ENCODE measurements at places on chromosomes 12 and 14.
A peak's percentile ranks its signal among the peaks of the same experiment; 100 is the strongest.

GRCh38 chr14:65045709-65046108 lies 56.6 kb downstream of the MAX start:
- no peak for DNase-seq

- no peak for DNase-seq
Observed at GRCh38 chr14:95489214-95490137, 27.0 kb downstream of the SYNE3 start.

DNA sequence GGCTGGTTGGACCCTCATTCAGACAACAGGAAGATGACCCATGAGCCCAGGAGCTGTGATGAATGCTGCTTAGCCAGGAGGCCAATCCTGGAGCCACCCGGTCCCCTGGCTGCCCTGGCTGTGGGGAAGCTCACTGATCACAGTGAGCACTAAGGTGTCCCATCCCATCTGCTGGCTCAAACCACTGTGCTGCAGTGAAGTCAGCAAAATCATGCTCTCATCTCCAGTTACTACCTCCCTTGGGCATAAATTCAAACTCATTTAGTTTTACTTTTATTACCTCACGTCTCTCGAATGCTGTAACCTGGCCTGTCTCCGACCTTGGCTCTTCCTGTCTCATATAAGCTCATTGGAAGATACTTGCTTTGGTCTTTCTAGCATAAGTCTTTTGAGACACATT lies 112.4 kb downstream of the APAF1 start:
- DNase-seq, result no peak

- DNase-seq, result no peak
Observed at GRCh38 chr12:56769868-56770267, 6.7 kb downstream of the HSD17B6 start.

DNA sequence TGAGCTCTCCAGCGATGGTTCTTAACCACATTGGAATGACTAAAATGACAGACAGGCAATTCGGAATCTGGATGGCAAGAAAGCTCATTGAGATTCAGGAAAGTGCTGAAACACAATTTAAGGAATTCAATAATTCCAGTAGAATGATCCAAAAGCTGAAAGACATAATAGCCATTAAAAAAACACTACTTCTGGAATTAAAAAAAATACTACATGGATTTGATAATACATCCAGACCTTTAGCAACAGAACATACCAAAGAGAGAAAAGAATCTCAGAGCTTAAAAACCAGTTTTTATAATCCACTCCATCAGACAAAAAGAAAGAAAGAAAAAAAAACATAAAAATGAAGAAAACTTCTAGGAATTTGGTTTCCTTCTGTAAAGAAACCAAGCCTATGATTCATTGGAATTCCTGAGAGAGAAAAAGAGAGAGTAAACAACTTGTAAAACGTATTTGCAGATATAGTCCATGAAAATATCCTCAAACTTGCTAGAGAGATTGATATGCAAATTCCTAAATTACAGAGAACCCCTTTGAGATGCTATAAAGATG lies 52.8 kb downstream of the SLCO1B1 start:
- DNase-seq, result no peak

DNA sequence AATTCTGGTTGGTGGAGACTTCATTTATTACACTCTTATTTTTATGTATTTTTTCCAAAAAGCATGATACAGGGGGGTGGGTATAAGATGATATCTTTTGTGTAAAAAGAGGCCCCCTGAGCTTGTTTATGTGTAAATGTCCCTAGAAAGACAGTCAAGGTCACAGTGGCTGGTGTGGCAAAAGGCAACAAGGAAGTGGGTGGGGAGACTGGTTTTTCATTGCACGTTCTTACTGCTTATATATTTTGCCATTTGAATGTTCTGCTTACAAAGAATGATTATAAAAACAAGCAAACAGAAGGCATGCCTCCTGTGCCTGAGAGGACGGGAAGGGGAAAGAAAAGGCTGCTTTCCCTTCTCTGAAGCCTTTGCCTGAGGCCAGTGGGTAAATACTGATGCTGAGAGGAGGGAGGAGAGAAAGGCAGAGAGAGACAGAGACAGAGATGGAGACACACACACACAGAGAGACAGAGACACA lies 24.1 kb upstream of the ADIPOR2 start:
- no peak for DNase-seq

DNA sequence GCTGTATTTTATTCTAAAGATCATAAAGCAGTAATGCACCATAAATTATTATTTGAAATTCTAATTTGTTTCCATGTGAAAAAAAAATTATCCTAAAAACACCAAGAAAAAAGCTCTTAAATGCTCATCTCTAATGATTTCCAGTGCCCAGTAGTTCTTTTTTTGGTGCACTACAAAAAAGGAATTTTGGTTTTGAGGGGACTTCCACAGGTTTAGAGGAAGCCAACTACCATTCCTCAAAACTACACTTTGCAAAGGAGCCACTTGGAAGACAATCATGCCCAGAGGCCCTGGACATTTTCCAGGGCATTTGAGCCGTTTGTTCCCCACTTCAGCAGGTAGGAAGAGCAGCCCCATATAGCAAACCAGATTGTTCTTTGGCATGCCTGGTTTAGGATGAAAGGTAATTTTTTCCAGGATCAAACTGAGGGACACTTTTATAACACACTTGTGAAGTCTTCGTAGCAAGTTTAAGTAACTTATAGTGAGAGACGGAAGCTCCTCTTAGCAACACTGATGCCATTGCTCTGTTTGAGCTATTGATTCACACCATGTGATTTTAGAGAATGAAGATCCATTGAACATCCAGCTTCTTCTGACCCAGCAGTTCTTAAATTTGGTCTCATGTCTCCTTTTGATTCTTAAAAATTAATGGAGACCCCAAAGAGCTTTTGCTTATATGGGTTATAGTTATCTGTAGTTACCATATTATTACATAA lies 187.9 kb downstream of the ETV6 start:
- DNase-seq, result no peak

- no peak for DNase-seq
Observed at GRCh38 chr12:90593596-90594295, 361.2 kb downstream of the CCER1 start.

- no peak for DNase-seq
Observed at GRCh38 chr12:105355752-105356151, 25.3 kb downstream of the C12orf75 start.

- no peak for DNase-seq
Observed at GRCh38 chr12:65903691-65904383, 79.6 kb downstream of the HMGA2 start.

- DNase-seq, result peak; percentile 98
Observed at GRCh38 chr14:100717386-100717785, 9.3 kb upstream of the DLK1 start.

- DNase-seq, result no peak
Observed at GRCh38 chr12:111436266-111436665, 30.5 kb downstream of the SH2B3 start.

DNA sequence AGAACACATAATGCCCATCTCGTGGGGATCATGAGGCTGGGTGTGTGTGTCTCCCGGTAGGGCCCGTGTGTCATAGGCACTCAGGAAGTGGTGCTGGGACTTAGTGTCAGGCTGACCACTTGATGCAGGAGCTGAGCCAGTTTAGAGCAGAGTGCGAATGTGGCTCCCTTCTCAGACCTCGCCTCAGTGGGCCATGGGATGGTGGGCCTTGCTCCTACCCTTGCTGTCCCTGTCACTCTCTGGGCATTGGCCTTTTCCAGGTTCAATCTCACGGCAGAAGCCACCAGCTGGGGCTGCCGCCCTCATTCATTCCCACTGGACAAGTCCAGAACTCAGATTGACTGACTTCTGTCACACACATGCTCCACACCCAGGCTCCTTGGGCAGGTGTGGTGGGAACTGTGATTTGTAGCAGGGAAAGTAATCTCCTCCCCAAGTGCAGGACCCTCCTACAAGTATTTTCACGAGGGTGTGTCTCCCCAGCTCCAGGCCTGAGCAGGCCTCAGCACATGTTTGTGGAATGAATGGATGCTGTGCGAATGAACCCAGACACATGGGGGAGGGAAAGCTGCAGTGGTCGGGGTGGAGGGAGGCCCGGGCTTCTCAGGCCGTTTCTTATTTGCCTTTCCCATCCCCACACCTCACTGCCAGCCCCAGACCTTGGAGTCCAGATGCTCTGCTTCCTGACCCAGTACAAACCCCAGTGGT lies 54.9 kb downstream of the BEGAIN start:
- DNase-seq, result no peak

- no peak for DNase-seq
Observed at GRCh38 chr12:90619943-90620342, 335.0 kb downstream of the CCER1 start.

DNA sequence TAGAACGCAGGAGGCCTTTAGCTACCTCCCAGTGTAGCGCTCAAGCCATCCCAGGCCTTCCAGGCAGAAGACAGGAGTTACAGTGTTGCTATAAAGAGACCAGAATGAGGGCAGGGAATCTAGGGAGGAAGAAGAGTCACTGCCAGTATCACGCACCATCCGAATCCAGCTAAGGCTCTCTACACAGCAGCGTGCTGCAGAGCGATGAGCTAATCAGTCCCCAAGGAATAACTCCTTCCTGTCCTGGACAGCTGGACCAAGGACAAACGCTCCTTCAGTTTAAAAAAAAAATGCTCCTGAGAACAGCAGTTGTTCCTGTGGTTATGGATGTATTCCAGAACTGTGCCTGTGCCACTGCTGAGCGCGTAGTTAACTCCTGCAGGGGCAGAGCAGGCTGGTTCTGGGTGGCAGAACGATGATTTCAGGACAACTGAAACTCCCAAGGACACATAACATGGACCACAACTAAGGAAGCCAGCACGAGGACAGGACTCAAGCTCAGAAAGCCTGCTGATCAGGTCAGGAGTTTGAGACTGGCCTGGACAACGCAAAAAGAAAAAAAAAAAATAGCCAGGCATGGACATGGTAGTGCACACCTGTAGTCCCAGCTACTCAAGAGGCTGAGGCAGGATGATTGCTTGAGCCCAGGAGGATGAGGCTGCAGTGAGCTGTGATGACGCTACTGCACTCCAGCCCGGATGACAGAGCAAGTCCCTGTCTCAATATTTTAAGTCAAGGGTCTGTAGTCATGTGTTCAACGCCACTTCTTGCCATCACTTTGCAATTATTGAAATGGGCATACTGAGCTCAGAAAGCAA lies 2.6 kb downstream of the IFFO1 start:
- DNase-seq, result peak; percentile 12

GRCh38 chr12:41769810-41770209 lies 374.9 kb downstream of the GXYLT1 start:
- DNase-seq, result no peak

- no peak for DNase-seq
Observed at GRCh38 chr12:2455410-2455809, 339.4 kb upstream of the FKBP4 start.

DNA sequence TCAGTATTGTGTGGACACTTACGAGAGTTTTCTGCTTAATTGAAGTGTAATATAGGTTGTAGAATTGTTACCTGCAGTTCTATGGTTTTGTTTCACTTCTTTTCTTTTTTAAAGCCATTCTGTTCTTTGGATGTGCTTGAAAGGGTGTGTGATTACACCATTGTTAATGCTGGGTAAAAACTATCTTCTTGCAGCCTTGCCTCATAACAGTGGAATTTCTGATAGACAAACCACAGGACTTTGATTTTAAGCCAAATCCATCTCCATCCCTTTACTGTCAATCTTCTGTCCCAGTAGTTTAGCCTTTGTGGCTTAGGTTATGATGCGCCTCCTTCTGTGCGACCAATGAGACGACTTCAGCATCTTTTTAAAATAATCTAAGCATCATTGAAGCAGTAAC lies 182.3 kb downstream of the PELI2 start:
- DNase-seq, result no peak

- no peak for DNase-seq
Observed at GRCh38 chr14:101109981-101110728, 206.6 kb upstream of the RTL1 start.

DNA sequence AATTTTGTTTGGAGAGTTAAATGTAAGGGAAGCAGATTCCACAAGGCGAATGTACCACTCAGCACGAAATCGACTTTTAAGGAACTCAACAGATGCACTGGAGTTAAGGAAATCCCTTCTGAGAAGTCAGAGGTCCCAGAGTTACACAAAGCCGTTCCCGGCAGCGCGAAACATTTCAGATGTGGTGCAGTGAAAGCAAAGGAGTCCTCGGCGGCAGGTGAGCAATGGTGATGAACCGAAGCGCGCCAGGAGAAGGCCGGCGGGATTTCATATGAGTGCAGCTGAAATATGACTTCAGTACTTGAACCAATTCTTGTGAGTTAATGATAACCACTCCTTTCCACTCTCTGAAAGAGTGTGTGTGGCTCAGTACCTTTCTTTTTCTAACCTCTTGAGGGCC lies 183.2 kb downstream of the GRIP1 start:
- DNase-seq, result no peak

DNA sequence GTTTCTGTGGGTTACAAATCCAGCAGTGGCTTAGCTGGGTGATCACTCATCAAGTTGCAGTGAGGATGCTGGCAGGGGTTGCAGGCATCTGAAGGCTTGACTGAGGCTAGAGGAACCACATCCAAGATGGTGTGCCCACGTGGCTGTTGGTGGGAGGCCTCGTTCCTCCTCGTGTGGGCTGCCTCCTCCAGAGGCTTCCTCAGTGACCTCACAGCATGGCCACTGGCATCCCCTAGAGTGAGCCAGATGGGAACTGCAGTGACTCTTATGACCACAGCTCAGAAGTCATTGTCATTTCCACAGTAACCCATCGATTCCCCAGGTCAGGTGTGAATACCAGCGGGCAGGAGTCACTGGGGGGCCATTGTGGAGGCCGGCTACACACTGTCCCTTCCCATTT lies 17.8 kb downstream of the AACS start:
- DNase-seq, result no peak

- DNase-seq, result no peak
Observed at GRCh38 chr12:51972422-51972812, 20.9 kb downstream of the ACVR1B start.

GRCh38 chr14:105085766-105086165 lies 20.5 kb upstream of the GPR132 start:
- DNase-seq, result no peak

DNA sequence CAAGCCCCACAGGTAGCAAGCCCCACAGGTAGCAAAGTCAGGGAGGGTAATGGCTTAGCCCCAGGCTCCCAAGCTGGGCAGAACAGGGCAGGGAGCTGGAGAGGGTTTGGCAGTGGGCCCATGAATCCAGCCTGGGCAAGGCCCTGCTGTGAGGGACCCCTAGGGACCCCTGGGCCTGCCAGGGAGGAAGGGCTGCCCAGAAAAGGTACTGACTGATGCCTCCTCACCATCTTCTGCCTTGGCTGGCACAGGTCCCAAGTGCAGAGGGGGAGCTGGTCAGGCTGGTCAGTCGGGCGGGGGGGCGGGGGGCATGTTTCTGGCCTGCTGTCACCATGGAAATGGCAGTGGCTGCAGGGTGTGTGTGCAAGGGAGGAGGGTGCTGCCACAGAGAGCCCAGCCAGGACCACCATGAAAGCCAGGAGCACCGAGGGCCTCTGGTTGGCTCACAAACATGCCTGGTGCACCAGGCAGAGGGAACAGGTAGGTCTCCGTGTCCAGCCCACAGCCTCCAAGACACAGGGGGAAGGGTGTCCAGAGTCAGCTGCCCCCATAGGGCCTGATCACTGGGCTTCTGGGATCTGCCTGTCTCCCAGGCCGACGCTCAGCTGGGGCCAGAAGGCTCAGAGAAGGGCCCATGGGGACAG lies 1.5 kb upstream of the CRIP2 start:
- no peak for DNase-seq

GRCh38 chr12:22624548-22624869 lies 462 bp upstream of the ETNK1 start:
- no peak for DNase-seq

Measured in NCI-H524 treated with DMSO at 0.1 percent for 48 hours (cell line).